Stimulated activated CD4-positive, alpha-beta T cell treated with anti-CD3 and anti-CD28 coated beads, Interleukin-2, amount 100 ng/mL, for 24 hours (primary cell): ENCODE measurements at places on chromosomes 7 and 10.

DNA sequence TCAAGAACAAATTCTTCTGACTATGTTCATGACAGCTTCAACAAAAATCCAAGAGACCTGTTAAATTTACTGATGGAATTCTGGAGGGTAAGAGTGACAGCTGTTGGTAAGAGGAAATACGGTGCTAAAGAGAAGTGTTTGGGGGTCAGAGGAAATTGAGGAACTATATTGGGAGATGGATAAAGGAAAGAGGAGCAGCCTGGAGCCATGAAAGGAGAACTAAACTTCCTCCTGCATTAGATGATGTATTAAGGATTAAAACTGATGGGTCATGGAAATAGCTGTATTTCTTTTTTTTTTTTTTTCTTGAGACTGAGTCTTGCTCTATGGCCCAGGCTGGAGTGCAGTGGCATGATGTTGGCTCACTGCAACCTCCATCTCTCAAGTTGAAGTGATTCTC is 95.3 kb downstream of the HERPUD2 start:
- DNase-seq = no peak

- DNase-seq = no peak
Observed at GRCh38 chr7:150341263-150342120, at the start of gene RARRES2. TSS of gene RARRES2 (minus strand) at chr7:150341629. CDS start at chr7:150340609, 1,020 bp downstream.

DNA sequence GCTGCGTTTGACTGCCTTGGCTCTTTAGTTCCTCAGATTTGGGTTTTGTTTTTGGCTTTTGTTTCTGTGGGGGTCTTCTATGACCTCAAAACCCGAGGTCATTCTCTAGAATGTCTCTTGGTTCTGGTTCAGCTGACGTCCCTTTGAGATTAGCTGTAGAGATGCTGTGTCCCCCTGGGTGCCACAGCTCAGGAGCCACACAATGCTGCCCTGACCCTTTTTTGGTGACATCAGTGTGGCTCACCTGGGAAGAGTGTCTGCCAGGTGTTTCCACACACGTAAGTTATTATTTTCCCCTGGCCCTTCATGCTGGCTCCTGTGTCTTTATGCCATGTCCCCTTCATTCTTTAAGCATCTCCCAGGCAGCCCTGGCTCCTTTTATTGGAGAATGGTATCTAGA is 89.8 kb upstream of the DDC start:
- DNase-seq = peak; percentile 12

- no peak for DNase-seq
Observed at GRCh38 chr10:75203724-75204123, 6.9 kb upstream of the VDAC2 start.

GRCh38 chr10:42936580-42936979 is 140.3 kb upstream of the RET start:
- peak; percentile 4 for DNase-seq

GRCh38 chr10:30448092-30448491 is 14.1 kb downstream of the MAP3K8 start:
- no peak for DNase-seq

GRCh38 chr7:118902600-118902999 is 678.1 kb downstream of the ANKRD7 start:
- no peak for DNase-seq

DNA sequence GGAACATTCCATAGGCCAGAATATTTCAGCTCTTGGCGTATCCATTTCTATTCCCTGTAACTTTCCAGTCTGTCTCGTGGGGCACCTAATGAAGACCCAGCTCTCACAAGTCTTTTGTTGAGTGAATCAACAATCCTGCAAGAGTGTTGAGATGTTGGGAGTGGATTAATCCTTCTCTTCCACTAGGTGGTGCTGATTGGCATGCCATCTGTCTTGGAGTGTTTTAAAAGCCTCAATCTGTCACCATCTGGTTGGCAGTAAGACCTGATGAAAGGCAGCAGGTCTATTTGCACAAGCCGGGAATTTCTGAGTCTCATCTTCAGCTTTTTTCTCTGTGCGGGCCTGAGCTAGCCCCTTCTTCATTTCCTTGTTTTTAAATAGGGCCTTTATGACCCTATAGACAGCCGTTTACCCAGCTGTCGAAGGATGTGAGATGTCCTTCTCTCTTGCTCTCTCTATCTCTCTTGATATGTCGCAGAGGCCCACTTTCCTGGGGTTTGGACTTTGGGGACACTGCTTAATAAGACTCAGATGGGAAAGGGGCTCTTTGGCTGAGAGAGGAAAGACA is 180.5 kb downstream of the ZNF365 start:
- DNase-seq = peak; percentile 20

DNA sequence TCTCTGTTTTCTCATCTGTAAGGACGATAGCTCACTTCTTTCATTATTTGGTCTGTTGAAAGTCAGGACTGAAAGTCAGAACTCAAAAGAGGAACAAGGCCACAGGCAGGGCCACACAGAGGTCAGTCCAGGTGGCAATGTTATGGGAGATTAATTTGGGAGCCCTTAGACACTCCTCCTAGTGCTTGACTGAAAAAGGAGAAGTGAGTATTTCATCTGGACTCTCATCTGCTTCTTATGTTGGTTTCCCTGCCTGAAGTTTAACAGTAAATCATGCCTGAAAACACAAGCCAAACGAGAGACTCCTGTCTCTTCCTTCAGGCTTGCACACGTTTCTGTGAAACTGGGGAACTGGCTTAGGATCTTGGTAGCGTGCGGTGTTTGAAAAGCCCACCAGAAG is 248.5 kb downstream of the BUB3 start:
- DNase-seq = no peak
